ENCODE measurements at places on chromosomes 2 and 18.

GRCh38 chr2:118986738-118987137 is 44.7 kb downstream of the MARCO start:
- no peak for DNase-seq

DNA sequence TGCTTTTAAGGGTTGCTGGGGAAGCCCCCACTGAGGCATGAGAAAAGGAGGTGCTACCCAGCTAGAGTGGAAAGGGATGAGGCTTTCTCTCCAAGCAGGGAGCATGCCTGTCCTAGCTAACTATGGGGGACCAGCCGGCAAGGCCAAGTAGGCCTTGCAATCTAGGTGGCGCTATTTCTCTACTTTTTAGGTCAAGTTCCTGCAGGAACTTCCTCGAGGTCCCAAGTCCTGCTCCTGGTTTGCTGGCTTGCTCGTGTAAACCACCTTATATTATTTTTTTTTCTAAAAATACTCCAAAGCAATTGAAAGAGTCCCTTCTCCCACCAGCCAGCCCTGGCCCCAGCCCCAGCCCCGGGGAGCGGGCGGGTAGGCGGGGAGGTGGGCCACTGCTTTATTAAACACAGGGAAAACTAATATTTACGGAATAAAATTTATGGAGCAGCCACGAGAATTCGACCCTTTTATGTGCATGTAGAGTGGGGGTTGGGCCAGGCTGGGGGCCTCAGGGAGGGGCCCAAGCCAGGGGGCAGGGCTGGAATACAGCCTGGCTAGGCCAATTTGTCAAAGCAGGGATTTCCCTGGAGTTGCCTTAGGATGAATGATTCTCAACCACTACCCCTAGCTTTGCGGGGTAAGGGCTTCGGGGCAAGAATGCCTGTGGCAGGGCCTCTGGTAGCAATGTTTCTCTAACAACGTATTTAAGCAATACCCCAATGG is 12.8 kb upstream of the IHH start:
- peak; percentile 49 for DNase-seq

DNA sequence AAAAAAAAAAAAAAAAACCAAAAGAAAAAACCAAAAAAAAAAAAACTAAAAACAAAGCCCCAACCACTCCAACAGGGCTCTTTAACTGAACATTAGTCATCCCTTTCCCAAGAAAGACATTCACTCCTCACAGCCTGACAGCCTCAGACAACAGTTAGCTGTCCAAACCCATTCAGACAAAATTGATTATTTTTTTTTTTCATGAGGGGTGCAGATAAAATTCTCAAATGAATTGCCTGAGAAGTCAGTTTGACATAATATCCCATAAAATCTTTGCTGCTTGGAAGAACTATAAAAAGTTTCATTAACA is 206.1 kb upstream of the REV1 start:
- no peak for DNase-seq

DNA sequence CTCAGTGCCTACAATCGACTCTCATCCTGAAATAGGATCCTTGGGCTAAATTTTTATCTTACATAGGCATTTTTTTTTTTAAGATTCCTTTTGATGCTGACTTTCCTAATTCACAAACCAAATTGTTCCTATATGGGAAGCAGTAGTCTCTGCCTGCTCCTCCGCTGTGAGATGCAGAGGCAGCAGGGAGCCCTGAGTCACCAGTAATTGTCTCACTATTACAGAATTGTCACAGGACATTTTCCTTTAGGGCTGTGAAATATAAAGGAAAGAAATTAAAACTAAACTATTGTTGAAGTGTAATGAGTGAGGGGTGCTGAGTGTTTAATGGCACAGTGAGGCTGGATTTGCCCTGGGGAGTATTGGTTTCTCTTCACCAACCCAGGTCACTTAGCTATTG is 63.8 kb downstream of the MYO3B start:
- no peak for DNase-seq

GRCh38 chr2:106798826-106799552 is 87.0 kb downstream of the ST6GAL2 start:
- DNase-seq = no peak

DNA sequence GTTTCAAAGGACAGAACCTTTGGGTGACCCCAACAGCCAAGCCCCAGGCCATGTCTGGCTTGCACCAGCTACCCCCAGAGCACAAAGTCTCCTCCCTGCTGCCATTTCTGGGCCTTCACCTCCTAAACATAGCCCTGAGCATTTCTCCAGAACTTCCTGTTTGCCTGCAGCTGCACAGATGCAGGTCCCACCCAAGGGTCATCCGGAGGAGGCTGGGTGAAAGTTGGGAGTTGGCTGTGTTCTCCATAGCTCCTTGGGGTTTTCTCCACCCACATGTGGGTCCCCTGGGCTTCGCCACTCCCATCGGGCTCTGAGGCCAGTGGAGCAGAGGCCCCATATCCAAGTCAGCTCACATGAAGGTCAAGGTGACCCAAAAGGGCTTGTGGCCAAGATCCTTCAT is 4.3 kb downstream of the TNP1 start:
- DNase-seq = no peak

- DNase-seq = no peak
Observed at GRCh38 chr2:217360111-217360510, 500.2 kb upstream of the TNP1 start.

GRCh38 chr2:233807215-233807865 is 29.2 kb downstream of the MROH2A start:
- DNase-seq = no peak

DNA sequence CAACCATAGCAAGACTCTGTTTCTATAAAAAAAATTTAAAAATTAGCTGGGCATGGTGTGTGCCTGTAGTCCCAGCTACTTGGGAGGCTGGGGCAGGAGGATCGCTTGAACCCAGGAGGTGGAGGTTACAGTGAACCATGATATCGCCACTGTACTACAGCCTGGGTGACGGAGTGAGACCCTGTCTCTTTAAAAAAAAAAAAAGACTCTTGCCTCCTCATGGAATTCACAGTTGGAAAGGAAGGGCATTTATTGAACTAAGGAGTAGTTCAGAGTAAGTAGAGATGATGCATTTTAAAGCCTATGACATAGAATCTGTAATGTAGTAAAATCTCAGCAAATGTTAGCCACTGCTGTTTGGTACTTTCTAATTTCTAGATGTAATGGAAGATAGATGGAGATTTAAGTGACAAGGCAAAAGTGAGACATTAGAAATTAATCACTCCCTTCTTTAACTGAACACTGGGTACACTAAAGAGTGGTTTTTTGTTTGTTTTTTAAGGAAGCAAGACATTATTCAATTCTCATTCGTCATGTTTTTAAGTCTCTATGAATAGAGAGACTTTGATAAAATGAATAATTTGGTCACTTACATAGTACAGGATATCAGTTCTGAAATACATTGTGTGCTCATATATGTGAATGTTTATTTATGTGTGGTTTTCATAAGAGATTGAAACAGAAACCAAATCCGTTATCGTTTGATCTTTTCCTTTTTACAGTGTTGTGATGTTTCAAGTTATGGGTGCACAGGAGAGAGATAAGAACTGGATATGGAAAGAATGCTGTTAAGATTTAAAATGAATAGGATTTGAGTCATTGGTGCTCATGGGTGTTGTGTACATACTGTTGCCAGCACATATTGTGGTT is 186.1 kb upstream of the STON1 start:
- DNase-seq = no peak

DNA sequence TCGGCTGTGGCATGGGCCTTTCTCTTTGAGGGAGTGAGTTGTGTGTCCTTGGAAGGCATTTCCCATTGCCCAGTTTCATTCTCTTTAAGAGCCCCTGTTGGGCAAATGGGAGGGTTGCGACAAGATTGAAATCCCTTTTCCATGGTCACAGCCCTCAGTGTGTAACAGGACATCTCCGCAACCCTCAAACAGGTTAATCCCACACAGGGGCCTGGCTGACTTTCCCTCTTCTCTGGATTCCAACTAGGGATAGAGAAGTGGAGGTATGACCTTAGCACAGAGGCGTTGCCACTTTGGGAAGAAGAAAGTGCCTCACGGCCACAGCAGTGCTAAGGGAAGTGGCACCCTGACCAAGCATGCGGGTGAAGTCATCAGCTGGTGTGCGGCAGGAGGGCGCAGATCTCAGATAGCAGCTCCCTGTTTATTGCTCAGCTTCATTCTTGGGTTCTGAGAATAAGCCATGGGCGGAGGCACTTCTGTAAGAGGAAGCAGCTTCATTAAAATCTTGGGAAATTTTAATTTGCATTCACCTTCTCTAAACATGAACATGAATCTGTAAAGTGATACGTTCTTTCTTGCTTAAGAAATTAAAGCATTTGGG is 256.5 kb downstream of the GBX2 start:
- no peak for DNase-seq

DNA sequence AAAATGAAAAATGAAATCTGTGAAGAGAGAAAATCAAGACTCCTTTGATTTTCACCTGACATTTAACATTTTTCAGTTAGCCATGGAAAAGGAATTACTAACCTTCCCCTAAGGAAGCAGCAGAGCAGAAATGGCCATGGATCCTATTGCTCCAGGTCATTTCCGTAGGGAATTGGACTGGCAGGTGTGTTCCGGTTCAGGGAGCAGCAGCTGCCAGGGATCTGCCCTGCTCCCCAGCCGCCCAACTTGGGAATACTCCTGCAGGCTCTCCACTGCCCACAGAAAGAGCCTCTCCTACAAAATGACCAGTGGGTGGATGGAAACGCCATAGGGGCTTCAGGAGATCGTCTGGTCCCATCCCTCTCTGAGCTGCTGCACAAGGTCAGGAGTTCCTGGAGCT is 86.0 kb upstream of the MAPK4 start:
- no peak for DNase-seq

DNA sequence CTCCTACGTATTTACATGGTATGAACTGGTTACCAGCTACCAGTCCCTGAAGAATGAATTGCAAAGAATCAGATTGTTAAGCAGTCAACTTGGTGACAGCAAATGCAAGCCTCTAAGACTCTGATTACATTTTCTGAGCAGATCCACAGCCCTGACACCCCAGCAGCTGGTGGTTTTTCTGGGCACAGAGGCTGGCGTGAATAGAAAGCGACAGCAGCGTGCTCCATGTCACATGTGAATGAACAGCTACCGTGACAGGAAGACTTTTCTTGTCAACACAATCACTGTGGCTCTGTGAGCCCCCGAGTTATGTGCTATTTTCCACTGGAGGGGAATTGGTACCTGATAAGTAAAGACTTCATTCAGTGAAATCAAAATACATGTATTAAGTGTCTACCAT is 93.2 kb upstream of the CBLN2 start:
- no peak for DNase-seq

DNA sequence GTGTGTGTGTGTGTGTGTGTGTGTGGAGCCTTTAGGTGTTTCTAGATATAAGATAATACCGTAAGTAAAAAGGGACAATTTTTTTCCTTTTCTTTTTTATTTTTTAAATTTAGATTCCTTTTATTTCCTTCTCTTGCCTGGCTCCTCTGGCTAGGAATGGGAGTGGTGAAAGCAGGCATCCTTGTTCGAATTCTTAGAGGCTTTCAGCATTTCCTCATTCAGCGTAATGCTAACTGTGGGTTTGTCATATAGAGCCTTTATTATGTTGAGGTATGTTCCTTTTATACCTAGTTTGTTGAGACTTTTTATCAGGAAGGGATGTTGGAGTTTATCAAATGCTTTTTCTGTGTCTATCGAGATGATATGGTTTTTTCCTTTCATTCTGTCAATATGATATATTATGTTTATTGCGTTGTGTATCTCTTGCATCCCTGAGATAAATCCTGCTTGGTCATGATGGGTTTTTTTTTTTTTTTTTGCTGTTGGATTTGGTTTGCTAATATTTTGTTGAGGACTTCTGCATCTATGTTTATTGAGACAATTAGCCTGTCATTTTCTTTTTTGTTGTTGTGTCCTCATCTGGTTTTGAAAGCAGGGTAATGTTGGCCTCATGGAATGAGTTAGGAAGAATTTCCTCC is 120.2 kb downstream of the XRCC5 start:
- no peak for DNase-seq

GRCh38 chr18:65347446-65347845 is 403.4 kb upstream of the CDH7 start:
- no peak for DNase-seq

DNA sequence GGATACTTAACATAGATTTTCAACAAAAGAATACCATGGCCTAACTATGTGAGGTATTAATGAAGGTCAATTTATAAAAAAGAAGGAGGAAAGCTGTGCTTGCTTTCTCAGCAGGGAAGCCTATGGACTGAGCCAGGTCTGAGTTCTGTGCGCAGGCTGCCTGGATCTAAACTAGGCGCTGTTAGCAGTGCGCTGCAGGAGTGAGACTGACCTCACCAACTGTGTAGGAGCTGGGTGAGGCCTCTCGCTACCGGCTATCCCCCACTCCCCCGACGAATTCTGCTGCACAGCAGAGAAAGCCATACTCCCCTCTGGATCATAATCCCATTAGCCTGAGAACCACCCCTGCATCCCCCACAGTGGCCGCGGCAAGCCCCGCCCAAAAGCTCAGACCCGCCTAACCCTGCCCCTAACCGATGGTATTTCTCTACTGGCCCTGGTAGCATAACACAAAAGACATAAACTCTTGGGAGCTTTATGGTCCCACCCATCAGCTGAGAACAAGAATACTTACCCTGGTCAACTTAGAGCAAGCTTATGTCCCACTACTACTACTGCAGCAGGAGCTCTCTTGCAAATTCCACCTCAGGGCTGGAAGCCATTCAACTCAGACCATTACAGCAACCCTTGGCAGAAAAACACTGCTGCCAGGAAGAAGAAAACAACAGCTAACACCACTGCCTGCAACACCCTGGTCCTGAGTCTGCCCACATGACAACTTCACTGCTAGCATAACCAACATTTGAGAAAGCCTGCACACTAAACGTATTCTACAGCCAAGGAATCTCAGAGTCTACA is 28.0 kb downstream of the SULT1C2 start:
- DNase-seq = no peak

DNA sequence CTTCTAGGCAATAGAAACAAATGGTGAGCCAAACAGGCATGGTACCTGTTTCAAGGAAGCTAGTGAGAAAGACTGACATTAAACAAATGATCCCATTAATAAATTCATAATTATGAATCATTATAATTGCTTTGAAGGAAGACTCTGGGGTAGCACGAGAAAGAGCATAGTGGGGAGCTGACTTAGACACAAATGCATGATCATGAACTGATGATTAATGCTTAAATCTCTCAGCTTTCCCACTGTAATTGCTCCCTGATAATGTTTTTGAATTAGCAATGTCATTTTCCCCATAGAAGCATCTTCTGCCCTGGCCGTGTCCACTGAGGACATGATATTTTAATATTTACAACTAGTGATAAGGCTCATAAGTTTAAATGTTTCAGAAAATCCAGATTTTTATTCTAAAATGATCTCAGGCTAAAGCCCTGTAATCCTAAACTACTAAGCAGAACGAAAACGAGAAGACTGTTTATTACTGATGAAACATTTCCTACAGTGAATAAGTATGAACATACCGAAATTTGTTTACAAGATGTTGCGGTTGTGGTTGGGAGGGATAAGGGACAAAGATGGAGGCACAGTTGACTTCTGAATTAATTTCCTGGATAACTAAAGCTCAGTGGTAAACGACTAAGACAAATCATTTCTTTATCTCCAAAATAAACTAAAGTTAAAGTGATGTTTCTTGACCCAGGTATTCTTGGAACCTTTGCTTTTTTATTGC is 47.3 kb upstream of the TACR1 start:
- no peak for DNase-seq

Data from NCI-H774 (cell line).